ENCODE measurements at places on chromosomes 7 and 10. TPM values are rescaled to one million over a fixed set of nuclear protein-coding genes. Genes with fewer than 3 reads are reported as not detected.

DNA sequence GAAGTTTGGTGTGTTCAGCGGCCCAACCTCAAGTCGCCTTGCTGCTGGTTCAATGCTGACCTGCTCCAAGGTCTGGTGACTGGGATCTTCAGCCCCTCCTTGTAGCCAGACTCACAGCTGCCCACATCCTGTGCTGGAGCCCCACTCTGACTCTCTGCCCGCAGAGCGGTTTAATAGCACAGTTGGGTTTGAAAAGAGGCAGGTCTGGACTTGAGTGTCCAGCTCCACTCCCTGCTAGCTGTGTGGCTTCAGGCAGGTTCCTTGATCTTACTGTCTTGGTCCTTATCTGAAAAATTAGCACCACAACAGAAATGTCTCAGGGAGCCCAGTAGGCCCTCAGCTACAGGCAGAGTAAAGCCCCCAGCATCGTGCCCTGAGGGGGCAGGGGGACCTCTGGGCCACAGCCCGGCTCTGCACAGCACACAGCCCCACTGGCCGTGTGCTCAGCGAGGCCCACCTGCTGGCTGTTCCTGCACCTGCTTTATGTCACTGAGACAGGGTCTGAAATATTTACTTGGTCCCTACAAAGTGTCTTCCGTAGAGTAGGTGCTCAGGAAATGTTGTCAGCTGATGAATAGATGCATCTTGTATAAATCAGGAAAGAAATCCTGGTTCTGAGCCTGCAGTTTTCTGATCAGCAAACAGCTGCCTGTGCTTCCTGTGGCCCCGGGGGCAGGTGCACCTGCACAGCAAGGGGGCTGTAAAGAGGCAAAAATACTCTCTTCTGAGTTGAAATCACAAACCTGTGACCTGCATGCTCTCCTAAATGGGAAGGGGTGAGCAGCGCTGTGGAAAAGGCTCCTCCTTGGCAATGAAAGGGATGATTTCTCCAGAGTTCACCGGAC, 155.5 kb downstream of the SVIL start:
- peaks cover 3% of the 10 kb centered on the region for H3K36me3 ChIP-seq
- H3K27me3 ChIP-seq = no peaks in the 10 kb centered on the region
- H3K4me3 ChIP-seq = no peak overlapping the region
- peaks cover 8% of the 10 kb centered on the region for H3K4me1 ChIP-seq
- H3K27ac ChIP-seq = no peak overlapping the region

MKX gene
- not detected for total RNA-seq

DNA sequence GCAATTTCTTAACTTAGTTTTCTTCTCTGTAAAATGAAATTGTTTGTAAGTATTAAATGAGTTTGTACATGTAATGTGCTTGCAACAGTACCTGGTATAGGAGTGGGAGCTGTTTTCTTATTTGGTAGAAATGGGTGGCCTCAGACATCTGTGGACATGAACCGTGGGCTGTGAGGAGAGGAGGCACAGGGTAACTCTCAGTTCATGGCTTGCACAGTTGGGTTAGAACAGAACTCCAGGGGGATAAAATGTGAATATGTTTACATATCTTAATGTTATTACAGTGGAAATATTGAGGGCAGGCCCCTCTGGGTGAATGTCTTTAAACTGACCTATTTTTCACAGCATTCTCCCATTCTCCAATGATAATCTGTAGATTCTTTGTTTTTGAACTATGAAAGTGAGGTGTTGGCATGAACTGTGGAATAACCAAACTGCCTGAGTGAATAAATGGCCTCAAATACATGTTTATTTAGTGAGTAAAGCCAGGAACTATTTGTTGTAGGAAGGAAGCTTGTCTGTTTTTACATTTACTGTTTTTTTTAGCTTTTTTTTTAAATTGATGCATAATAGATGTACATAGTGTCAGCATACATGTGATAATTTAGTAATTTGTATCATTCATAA, 2.6 kb downstream of the ABCA13 start:
- no peaks in the 10 kb centered on the region for H3K27me3 ChIP-seq
- H3K36me3 ChIP-seq = no peaks in the 10 kb centered on the region

- no peak overlapping the region for H3K4me3 ChIP-seq
- H3K27me3 ChIP-seq = no peaks in the 10 kb centered on the region
- no peak for DNase-seq
- no peaks in the 10 kb centered on the region for H3K4me1 ChIP-seq
- H3K36me3 ChIP-seq = no peaks in the 10 kb centered on the region
Measured at GRCh38 chr7:51229106-51229537, 87.5 kb downstream of the COBL start.

- no peak overlapping the region for H3K27ac ChIP-seq
- no peaks in the 10 kb centered on the region for H3K36me3 ChIP-seq
- no peaks in the 10 kb centered on the region for H3K27me3 ChIP-seq
- no peak for DNase-seq
- H3K4me3 ChIP-seq = no peak overlapping the region
- H3K4me1 ChIP-seq = no peaks in the 10 kb centered on the region
Measured at GRCh38 chr7:90972906-90973550, 291.2 kb upstream of the FZD1 start.

DNA sequence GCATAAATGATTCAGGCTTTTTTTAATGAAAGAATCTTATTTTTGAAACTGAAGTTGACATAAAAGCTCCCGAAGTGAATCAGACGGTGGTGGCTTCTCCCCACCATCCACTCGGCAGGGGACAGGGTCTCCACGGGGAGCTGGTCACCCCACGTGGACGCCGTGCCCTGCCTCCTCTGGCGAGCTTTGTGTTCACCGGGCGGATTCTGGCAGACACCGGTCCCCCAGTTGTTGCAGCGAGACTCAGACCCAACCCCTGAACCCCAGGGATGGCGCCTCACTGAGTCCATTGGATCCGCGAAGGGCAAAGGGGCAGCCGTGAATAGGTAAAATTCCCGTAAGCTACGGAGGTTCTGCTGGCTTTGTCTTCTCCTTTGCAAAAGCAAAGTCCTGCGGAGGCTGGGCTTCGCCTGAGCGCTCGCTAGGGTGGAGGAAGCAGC, 38.4 kb downstream of the PTPRN2 start:
- no peak for DNase-seq
- H3K27me3 ChIP-seq = no peaks in the 10 kb centered on the region
- no peaks in the 10 kb centered on the region for H3K36me3 ChIP-seq
- no peaks in the 10 kb centered on the region for H3K4me1 ChIP-seq

EBLN1 gene
- not detected for total RNA-seq

DNA sequence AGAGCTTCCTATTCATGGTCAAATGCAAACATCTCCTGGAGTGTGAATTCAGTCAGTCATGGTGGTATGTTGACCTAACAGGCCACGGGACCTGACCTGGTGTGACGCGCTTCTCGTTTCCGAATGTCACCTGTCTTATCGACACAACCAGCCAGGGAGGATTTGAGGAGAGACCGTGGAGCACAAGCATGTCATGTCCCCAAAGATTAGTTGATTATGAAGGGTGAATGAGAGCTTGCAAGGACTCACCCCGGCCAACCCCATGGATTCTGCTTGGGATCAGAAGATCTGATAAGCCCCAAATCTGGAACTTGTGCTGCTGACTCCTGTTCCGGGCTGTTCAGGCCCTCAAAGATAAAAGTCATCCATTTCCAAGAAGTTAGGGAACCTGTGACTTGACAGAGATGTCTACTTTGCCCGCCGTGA, 10.5 kb downstream of the ADRA2A start:
- no peaks in the 10 kb centered on the region for H3K36me3 ChIP-seq
- H3K4me1 ChIP-seq = no peaks in the 10 kb centered on the region
- no peak overlapping the region for H3K4me3 ChIP-seq
- H3K27ac ChIP-seq = no peak overlapping the region
- no peak for DNase-seq

MYH16 gene
- total RNA-seq = 0.11 TPM

GRCh38 chr7:88599528-88599927, 160.0 kb upstream of the ZNF804B start:
- H3K4me1 ChIP-seq = no peaks in the 10 kb centered on the region
- H3K27me3 ChIP-seq = no peaks in the 10 kb centered on the region
- H3K36me3 ChIP-seq = no peaks in the 10 kb centered on the region
- H3K27ac ChIP-seq = no peak overlapping the region

DNA sequence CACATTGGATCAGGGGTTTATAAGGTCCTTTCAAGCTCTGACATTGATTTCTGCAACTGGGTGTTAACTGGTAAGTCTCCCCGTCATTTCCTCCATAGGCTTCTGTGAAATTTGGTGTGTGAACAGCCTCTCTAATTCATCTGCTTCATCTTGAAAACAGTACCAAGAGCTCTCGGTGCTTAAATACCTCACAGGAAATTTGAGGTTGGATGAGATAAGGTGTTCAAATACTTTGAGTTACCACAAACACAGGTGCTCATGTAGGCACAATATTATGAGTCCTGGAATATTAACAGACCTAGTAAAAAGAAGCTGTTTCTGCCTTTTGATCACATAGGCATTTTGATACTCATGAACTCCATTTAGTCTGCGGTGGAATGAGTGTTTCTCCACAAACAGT, 85.2 kb downstream of the RTKN2 start:
- no peak for DNase-seq
- H3K27ac ChIP-seq = no peak overlapping the region
- no peaks in the 10 kb centered on the region for H3K27me3 ChIP-seq
- H3K36me3 ChIP-seq = no peaks in the 10 kb centered on the region
- H3K4me1 ChIP-seq = no peaks in the 10 kb centered on the region

DNA sequence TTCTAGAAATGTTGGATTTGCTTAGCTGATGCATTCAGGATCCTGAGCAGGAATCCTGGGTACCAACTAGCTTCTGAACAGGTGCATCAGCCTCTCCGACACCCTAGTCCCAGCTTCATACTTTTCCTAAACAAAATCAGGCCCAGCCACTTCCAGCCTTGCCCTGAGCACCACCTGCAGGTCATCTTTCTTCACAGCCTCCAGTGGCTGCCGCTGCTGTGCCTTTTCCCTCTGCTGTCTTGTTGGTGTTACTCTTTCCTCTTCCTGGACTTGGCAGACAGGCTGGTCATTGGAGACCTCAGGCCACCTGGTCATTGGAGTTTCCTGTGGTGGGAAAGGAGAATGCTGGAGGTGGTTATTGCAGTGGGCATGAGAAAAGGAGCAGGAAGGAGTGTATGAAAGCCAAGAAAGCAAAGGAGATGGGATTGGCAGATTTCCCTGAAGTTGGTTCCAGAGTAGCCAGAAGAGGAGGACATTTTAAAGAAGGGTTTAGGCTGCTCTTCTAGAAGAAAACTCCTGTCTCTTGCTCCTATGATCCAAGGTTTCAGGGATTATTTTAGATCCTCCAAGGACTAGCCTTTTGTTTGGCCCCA, 48.2 kb upstream of the NFKB2 start:
- H3K36me3 ChIP-seq = no peaks in the 10 kb centered on the region
- no peak overlapping the region for H3K4me3 ChIP-seq
- H3K27me3 ChIP-seq = no peaks in the 10 kb centered on the region
- no peak overlapping the region for H3K27ac ChIP-seq
- H3K4me1 ChIP-seq = peaks cover 27% of the 10 kb centered on the region

GRCh38 chr7:135673360-135673706, 11.0 kb downstream of the STMP1 start:
- H3K4me3 ChIP-seq = no peak overlapping the region
- H3K27ac ChIP-seq = peak overlapping the region; percentile 84
- H3K36me3 ChIP-seq = no peaks in the 10 kb centered on the region
- DNase-seq = peak; percentile 64
- no peaks in the 10 kb centered on the region for H3K27me3 ChIP-seq
- peaks cover 24% of the 10 kb centered on the region for H3K4me1 ChIP-seq

ASB10 gene
- total RNA-seq = not detected

- no peaks in the 10 kb centered on the region for H3K27me3 ChIP-seq
- peak; percentile 57 for DNase-seq
- H3K36me3 ChIP-seq = peaks cover 14% of the 10 kb centered on the region
- H3K27ac ChIP-seq = peak overlapping the region; percentile 48
Measured at GRCh38 chr10:80472234-80473095, 18.4 kb downstream of the TSPAN14 start.

DNA sequence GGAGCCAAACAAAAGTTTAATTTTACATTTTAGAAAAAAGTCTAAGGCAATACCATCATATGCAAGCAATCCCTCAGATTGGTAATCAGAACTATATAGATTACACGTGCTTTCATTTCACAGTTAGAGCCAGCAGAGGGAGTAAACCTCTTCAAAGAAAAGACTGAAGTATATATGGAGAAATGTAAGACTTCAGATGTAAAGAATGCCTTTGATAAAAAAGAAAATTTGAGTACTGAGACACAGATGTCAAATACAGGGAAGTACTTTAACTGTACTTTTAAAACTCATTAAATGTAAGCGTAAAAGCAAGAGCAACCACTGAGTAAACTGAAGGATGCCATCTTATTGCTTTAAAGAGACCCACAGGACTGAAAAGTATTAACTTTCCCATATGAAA, 101.4 kb upstream of the FAM133B start:
- H3K27ac ChIP-seq = peak overlapping the region; percentile 19
- peak; percentile 77 for DNase-seq
- no peaks in the 10 kb centered on the region for H3K36me3 ChIP-seq
- no peak overlapping the region for H3K4me3 ChIP-seq
- peaks cover 18% of the 10 kb centered on the region for H3K4me1 ChIP-seq

GRCh38 chr10:54368984-54369383, 432.0 kb downstream of the PCDH15 start:
- H3K27ac ChIP-seq = no peak overlapping the region
- H3K27me3 ChIP-seq = no peaks in the 10 kb centered on the region
- no peaks in the 10 kb centered on the region for H3K4me1 ChIP-seq

- no peaks in the 10 kb centered on the region for H3K27me3 ChIP-seq
- H3K4me1 ChIP-seq = no peaks in the 10 kb centered on the region
- H3K4me3 ChIP-seq = no peak overlapping the region
- H3K27ac ChIP-seq = no peak overlapping the region
Measured at GRCh38 chr7:10644849-10645248, 328.8 kb upstream of the PHF14 start.

DNA sequence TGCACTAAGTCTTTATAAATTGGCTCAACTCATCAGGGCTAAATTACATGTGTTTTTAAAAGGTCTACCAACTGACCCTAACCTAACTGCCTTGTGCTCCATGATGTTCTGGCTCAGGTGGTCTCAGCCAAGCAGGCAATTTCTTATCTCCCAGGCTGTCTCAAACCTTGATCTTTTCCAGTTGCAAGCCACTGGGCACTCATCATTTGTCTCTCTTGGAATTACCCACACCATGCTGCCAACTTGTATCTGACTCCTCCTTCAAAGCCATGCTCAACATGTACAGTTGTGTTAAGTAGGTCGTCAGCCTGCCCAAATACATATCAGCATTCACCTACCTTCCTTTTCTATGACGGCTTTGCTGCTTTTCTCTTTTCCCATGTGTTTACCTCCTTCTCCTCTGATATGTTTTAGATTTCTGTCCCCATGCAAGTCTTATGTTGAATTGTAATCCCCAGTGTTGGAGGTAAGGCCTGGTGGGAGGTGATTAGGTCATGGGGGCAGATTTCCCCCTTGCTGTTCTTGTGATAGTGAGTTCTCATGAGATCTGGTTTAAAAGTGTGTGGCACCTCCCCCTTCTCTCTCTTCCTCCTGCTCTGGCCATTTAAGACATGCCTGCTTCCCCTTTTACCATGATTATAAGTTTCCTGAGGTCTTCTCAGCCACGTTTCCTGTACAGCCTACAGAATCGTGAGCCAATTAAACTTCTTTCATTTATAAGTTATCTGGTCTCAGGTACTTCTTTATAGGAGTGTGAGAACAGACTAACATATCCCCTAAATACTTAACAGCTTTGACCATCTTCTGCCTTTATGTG, 130.0 kb downstream of the ELAPOR2 start:
- no peak for DNase-seq
- no peak overlapping the region for H3K4me3 ChIP-seq
- no peaks in the 10 kb centered on the region for H3K27me3 ChIP-seq

- H3K27ac ChIP-seq = no peak overlapping the region
- no peaks in the 10 kb centered on the region for H3K4me1 ChIP-seq
- no peaks in the 10 kb centered on the region for H3K27me3 ChIP-seq
- H3K36me3 ChIP-seq = no peaks in the 10 kb centered on the region
- H3K4me3 ChIP-seq = no peak overlapping the region
Measured at GRCh38 chr7:72603073-72603472, 190.9 kb upstream of the CALN1 start.

- H3K27me3 ChIP-seq = no peaks in the 10 kb centered on the region
- no peak overlapping the region for H3K27ac ChIP-seq
- no peaks in the 10 kb centered on the region for H3K36me3 ChIP-seq
- no peak for DNase-seq
Measured at GRCh38 chr10:110042891-110043290, 35.1 kb downstream of the ADD3 start.

All from endothelial cell of umbilical vein (primary cell).